ENCODE measurements at places on chromosomes 12 and 14.

- DNase-seq = no peak
Measured at GRCh38 chr12:100858656-100859055, 64.1 kb downstream of the ANO4 start.

- DNase-seq = no peak
Measured at GRCh38 chr12:41264281-41264680, 76.2 kb downstream of the PDZRN4 start.

- peak; percentile 43 for DNase-seq
Measured at GRCh38 chr12:57166971-57167371, 19.6 kb upstream of the LRP1-AS start.

- no peak for DNase-seq
Measured at GRCh38 chr14:100649173-100649519, 61.9 kb upstream of the BEGAIN start.

DNA sequence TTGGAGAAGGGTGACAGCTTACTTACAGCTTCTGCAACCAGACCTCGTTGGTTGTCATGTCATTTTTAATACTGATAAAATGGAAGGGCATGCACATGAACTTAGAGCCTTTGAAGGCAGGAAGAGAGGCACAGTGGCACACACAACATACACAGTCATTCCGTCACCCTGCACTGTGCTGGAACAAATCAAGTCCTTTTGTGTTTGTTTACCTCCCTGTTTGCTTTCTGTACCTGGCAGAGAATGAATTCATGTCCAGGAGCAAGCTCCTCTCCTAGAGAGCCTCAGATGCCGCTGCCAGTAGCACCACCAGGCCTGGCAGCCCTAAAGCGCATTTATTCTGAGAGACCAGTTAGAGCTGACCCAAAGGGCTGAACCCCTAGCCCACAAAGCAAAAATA, 460.3 kb downstream of the EGLN3 start:
- DNase-seq = no peak

GRCh38 chr12:131805421-131805820, 22.8 kb upstream of the MMP17 start:
- no peak for DNase-seq

DNA sequence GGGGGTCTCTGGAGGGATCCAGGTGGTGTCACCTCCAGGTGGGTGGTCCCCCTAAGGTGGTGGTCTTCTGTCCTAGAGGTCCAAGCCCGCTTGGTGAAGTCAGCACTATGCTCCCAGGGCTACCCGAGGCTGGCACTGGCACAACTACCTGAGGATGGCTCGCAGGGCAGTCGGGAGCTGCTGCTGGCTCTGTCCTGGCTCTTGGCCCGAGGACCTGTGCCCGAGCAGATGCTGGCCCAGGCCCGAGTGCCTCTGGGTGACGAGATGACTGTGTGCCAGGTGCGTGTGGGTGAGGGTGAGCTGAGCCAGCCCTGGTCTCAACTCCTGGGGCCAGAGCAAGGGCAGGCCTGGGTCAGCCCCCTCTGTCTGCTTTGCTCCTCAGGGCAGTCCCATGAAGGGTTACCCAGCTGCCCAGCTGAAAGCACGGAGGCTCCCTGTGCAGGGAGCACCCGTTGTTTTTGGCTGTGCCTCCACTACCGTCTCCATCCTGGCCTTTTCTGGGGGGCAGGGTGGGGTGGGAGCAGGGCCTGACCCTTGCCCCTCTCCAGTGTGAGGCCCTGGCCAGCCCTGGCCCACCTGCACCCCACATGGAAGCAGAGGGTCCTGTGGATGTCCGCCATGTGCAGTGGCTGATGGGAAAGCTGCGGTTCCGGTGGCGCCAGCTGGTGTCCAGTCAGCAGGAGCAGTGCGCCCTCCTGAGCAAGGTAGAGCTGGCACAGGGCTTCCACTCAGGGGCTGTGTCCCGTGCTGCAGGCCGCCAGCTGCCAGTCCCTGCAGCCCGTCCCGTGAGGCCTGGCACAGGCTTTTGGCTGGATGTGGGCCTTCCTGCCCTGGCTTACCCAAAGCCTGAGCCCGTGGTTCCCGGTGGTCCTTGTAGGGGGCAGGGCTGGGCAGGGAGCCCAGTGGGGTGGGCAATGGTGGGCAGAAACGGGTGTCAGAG, 1.3 kb downstream of the TEDC1 start:
- no peak for DNase-seq

GRCh38 chr14:24388474-24389179, 10.2 kb upstream of the NYNRIN start:
- no peak for DNase-seq

DNA sequence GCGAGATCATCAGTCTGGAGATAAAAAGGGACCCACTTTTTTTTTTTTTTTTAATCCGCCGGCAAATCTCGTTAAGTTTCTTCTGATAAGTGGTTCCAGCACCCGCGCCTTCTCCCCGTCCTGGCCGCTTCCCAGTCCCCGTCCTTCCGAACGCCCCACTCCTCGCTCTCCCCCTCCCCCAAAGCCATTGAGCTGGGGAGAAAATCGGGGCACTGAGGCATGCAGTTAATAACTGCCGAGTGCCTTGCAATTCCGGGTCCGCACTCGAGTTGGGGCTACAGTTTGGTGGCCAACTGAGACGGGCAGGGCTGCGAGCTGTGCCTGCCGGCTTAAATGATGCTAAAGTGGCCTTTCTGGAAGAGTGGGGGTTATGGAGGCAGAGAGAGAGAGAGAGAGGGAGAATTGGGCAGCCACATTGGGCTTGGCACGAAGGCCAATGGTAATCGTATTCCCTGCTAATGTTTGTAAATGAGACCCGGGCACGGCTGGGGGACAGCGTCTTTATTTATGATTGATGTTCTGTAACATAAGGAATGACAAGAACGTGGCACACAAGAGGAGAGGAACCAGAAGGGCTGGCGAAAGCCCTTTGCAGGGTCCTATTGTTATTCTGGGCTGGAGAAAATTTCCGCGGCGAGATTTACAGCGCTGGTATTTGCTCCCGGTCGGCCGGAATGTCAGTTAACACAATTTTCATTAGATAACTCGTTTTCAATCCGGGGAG, 115.4 kb upstream of the MYL2 start:
- no peak for DNase-seq

GRCh38 chr14:92154283-92154942, 32.6 kb downstream of the CPSF2 start:
- DNase-seq = no peak

DNA sequence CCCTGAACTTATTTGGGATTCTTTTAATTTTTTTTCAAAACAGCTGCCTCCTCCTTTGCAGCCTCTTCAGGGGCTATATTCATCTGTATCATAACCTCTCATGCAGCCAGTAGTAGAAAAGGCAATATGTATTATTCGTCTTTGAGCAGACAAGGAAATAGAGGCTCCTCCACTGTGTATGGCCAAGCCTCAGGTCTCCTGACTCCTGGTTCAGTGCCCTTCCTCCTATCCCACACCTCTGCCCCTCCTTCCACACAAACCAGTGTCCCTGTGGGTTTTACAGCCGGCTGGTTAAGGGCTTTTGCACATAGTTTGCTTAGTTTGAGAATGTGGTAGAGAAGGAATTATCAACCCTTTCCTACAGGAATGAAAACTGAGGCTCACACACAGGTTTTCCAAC, 8.8 kb upstream of the ACVRL1 start:
- DNase-seq = no peak

DNA sequence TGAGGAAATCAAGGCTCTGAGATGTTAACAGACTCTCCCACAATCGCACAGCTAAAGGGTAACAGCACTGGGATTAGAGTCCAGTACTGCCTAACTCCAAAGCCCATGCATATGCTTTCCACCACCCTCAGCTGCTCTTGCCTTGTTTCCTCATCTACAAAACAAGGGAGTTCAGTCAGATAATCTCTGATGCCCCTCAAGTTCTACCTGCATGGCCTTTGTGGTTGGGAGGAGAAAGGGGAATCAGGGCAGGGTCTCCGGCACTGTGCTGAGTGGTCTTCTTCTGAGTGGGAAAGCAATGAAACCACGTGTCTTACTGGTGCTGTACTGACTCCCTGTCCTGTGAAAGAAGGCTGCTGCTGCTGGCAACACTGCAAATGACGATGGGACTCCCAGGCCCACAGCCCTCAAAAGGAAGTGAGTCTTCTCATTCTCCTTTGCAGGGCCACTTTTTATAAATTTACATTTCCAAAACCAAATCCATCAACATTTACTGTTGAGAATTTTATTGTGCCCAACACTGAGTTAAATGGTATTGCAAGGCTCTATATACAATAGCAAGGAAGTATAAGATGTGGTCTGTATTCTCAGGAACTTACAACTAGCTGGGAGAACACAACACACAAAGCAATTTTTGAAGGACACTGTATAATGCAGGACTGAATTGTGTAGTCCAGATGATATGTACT, 19.7 kb upstream of the DUSP16 start:
- DNase-seq = peak; percentile 48

- DNase-seq = no peak
Measured at GRCh38 chr12:125254236-125254635, 189.0 kb downstream of the AACS start.

DNA sequence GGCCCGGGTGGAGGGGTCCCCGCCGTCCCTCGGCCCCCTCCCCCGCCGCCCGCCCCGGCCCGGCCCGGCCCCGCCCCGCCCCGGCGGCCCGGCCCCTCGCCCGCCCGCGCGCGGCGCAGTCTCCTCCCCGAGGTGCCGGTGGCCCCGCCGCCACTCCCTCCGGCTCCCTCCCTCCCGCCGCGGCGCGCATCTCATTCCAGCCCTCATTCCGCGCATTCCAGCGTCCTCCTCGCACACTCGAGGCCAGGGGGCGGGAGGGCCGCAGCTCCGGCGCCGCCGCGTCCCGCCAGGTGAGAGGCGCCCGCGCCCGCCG, at the start of gene TEAD4:
TSS of gene TEAD4 (plus strand) at position 206 of the 313 bp plus-strand sequence.
- no peak for DNase-seq

GRCh38 chr12:53251477-53252348, 16.4 kb upstream of the ESPL1 start:
- DNase-seq = peak; percentile 84

GRCh38 chr14:100332797-100333196, 9.7 kb downstream of the SLC25A47 start:
- DNase-seq = no peak

DNA sequence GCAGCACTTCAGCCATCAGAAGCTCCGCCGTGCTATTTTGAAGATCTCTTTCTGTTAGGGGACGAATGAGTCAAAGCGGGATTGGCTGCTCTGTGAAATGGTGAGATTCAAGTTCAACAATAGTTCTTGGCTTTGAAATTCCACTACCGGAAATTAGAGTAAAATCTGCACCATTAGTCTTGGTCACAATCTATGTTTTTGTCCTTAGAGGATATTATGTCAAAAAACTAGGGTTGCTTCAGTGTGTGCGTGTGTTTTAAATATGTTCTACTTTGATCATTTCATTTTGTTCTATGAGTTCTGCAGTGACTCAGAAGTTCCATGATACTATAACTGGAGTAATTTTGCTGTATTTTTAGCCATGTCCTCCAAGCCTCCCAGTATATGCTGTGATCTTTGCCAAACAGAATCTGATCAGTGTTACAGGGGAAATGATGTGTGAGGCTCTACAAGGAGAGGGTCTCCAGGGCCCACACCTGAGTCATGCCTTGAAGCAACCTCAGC, 22.6 kb downstream of the GPHB5 start:
- peak; percentile 44 for DNase-seq

DNA sequence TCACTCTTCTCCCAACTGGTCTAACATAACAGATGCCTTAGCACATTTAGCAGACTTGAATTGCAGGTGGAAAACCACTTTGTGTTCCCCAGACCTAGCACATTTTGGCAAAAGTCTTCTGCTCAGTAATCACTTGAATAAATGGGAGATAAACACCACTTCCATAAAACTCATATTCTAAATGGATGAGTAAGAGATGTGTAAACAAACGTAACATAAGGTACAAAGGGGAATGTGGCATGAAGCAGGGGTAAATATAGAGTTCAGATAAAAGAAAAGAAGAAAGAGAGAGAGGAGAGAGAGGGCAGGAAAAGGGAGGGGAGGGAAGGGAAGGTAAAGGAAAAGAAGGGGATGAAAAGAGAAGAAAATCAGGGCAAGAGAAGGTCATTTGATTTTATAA, 17.0 kb upstream of the KERA start:
- no peak for DNase-seq

- no peak for DNase-seq
Measured at GRCh38 chr12:111469401-111469800, 63.7 kb downstream of the SH2B3 start.

All from activated CD4-positive, alpha-beta T cell treated with anti-CD3 and anti-CD28 coated beads, Interleukin-2, Interleukin-6, amounts not matched to agents 100 ng/mL and 50 ng/mL, durations not matched to agents 16 hours and 8 hours (primary cell).